ENCODE measurements at places on chromosomes 2 and 18.

- no peak for DNase-seq
Observed at GRCh38 chr2:74188018-74188601, 9.4 kb upstream of the MOB1A start.

GRCh38 chr2:151976945-151977353 is 121.9 kb downstream of the CACNB4 start:
- no peak for DNase-seq

DNA sequence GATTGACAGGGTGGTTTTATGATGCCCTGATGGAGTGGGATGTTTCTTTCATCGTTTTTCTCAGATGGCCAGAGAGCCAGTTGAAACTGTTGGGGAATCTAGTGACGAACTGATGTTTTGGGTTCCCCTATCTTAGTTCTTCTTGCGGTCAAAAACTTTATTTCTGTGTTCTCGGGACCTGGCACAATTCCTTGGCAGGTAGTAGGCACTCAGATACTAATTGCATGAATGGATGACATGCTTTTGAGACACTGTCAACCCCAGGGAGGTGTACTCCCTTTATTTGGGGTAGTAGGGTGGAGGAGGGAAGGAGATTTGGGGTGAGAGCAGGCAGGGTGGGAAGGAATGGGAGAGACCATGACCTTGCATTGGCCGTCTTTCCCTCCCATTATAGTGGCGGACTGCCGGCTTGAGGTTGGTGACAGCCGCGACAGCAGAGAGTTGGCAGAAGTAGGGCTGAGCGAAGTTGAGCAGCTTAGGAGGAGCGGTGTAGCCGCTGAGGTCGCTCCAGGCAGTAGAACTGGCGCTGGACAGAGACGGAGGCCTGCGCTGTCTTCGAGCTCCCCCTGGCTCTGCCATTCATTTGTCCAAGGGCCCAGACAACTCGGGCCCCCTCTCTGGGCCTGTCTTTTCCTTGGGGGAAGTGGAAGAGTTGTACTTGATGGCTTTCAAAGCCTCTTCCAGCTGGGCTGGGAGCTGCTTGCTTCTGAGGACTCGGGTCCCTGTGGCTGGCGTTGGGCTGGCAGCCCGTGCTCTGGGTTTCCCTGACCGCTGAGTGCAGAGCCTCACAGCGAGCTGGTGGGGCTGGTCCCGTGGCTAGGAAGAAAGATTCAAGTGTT is 2.6 kb downstream of the TET3 start:
- DNase-seq = peak; percentile 36

GRCh38 chr2:169778446-169778845 is 20.2 kb upstream of the SSB start:
- no peak for DNase-seq

DNA sequence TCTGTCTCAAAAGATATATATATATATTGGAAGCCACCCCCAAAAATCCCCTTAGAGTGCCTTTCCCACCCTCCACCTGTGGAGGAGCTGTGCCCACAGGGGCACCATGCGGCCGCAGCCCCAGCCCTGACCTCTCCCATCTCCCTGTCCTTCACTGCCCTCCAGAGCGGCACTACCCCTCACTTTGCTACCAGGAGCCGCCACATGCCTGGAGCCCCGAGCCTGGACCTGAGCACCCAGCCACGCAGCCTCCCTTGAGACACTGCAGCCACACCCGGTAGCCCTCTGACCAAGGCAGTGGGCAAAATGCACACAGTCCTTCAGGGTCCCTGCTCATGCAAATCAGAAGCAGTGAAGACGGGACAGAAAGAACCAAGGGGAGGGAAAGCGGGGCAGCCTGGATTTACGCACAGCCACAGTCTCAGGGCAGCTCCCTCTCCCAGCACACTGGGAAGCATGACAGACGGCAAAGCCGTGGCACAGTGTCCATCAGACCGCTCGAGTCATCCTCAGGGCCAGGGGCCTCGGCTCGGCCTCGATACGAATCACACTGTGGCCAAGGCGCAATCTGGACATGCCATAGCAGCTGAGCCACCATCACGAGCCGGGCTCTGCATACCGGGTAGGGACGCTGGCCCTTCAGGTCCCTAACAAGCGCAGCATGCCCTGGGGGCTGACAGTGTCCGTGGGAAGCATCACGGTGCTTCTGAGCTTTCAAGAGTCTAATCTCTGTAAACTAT is 10.1 kb downstream of the HDAC4 start:
- DNase-seq = no peak

- peak; percentile 12 for DNase-seq
Observed at GRCh38 chr2:42046819-42047487, 868 bp upstream of the PKDCC start.

- no peak for DNase-seq
Observed at GRCh38 chr18:48961547-48961946, 10.8 kb upstream of the SMAD7 start.

GRCh38 chr2:30356071-30356470 is 91.0 kb upstream of the LCLAT1 start:
- DNase-seq = no peak

- DNase-seq = no peak
Observed at GRCh38 chr18:35075132-35075531, 33.9 kb downstream of the MAPRE2 start.

DNA sequence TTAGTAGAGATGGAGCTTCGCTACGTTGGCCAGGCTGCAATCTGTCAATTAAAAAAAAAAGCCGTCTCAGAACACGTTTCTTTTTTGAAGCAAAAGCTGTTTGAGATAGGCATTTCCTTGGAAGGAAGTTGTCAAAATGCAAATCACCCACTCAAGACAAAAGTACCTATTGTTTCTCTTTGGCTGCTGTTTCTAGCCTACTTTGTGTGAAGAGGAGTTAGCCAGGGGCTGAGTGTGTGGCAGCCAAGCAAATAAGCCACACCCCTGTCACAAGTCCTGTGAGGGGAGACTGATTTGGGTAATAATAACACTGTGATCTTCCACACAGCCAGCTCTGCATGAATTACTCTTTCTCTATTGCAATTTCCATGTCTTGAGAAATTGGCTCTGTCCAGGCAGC is 47.4 kb upstream of the CDCA7 start:
- no peak for DNase-seq

Data from stimulated activated CD4-positive, alpha-beta T cell treated with anti-CD3 and anti-CD28 coated beads, Interleukin-4, amount 100 ng/mL, for 1 hour (primary cell).